ENCODE measurements at places on chromosomes 1 and 21. TPM values are rescaled to one million over a fixed set of nuclear protein-coding genes. Genes with fewer than 3 reads are reported as not detected.

DNA sequence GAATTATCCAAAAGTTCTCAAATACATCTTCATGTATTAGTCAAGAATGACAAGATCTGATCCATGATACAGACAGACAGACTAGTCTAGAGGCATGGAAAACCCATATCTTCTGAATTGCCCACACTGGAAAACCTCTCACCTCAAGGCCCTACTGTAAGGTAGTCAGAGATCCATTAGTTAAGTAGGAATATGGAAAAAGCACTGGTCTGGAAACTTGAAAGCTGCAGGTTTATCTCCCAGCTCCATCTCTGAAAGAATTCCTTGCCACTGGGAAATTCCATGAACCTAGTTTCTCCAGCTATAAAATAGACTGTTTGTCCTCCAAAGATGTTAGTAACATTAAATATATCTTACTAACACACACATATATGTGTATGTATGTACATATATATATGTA, 169.2 kb downstream of the AKT3 start:
- H3K36me3 ChIP-seq, result peaks cover 22% of the 10 kb centered on the region
- peak overlapping the region; percentile 54 for H3K27ac ChIP-seq
- H3K27me3 ChIP-seq, result peaks cover 2% of the 10 kb centered on the region
- no peak for DNase-seq
- no peak overlapping the region for H3K4me3 ChIP-seq

GRCh38 chr1:164667600-164667999, 108.6 kb downstream of the PBX1 start:
- H3K4me3 ChIP-seq, result no peak overlapping the region
- no peak for DNase-seq
- H3K27me3 ChIP-seq, result no peaks in the 10 kb centered on the region
- peaks cover 9% of the 10 kb centered on the region for H3K36me3 ChIP-seq

DNA sequence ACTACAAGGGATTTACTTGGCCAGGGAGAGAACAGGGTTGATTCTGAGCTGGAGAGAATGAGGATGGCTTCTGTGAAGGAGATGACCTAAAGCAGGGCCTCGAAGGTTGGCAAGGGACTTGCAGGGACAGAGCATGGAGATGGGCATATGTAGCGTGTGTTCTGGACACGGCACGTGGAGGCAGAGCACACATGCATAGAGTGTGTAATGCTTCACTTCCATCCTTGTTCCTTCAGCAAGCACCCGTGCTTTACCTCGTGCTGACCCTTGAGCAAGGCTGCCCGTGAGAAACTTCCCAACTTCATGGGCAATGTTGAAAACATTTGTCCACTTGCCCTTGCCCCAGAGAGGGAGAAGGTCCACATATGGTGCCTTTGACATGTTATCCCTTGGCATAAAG, 33.1 kb downstream of the NFIA start:
- DNase-seq, result no peak
- no peaks in the 10 kb centered on the region for H3K36me3 ChIP-seq
- no peak overlapping the region for H3K27ac ChIP-seq
- peaks cover 20% of the 10 kb centered on the region for H3K4me1 ChIP-seq
- no peak overlapping the region for H3K4me3 ChIP-seq

DNA sequence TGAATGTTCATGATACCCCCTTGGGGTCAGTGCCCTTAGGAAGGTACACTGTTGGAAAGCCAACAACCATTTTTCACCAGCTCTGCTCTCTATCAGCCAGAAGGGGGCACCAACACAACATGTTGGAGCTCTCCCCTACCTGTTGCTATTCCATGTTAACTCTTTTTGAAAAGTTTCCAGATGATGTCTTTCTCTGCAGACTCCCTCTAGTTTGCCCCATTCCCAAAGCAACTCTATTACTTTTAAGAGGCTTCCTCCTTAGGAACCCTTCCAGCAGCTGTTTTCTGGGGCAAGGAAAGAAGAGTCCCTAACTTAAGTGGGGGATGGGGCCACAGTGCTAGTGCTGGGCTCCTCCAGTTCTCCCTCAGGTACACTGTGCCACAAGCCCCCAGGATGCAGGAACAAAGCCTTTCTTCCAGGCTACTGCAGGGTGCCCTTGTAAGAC, 22.9 kb upstream of the NDC1 start:
- no peaks in the 10 kb centered on the region for H3K27me3 ChIP-seq
- no peak overlapping the region for H3K27ac ChIP-seq
- H3K4me1 ChIP-seq, result no peaks in the 10 kb centered on the region
- H3K36me3 ChIP-seq, result no peaks in the 10 kb centered on the region
- H3K4me3 ChIP-seq, result no peak overlapping the region
- peak; percentile 38 for DNase-seq

- no peak for DNase-seq
- H3K27me3 ChIP-seq, result peaks cover 2% of the 10 kb centered on the region
- H3K4me3 ChIP-seq, result no peak overlapping the region
- peaks cover 7% of the 10 kb centered on the region for H3K36me3 ChIP-seq
Measured at GRCh38 chr1:213291526-213291925, 240.5 kb downstream of the RPS6KC1 start.

GRCh38 chr1:9917901-9918300, 7.8 kb upstream of the CTNNBIP1 start:
- no peak overlapping the region for H3K4me3 ChIP-seq
- DNase-seq, result no peak
- H3K4me1 ChIP-seq, result peaks cover 6% of the 10 kb centered on the region
- no peak overlapping the region for H3K27ac ChIP-seq
- no peaks in the 10 kb centered on the region for H3K36me3 ChIP-seq

GRCh38 chr1:57422271-57423134, 1.4 kb downstream of the DAB1 start:
- peaks cover 33% of the 10 kb centered on the region for H3K27me3 ChIP-seq
- H3K4me3 ChIP-seq, result peak overlapping the region; percentile 86
- peaks cover 21% of the 10 kb centered on the region for H3K4me1 ChIP-seq

DNA sequence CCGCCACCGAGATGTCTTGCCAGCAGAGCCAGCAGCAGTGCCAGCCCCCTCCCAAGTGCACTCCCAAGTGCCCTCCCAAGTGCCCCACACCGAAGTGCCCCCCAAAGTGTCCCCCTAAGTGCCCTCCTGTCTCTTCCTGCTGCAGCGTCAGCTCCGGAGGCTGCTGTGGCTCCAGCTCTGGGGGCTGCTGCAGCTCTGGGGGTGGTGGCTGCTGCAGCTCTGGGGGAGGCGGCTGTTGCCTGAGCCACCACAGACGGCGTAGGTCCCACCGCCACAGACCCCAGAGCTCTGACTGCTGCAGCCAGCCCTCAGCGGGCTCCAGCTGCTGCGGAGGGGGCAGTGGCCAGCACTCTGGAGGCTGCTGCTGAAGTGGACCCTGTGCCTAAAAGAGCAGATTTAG, 1.4 kb downstream of the LCE1F start:
- no peak for DNase-seq
- H3K36me3 ChIP-seq, result no peaks in the 10 kb centered on the region
- H3K4me1 ChIP-seq, result no peaks in the 10 kb centered on the region
- H3K27ac ChIP-seq, result no peak overlapping the region

GRCh38 chr1:235947989-235948388, 81.3 kb upstream of the LYST start:
- H3K4me1 ChIP-seq, result peaks cover 52% of the 10 kb centered on the region
- H3K36me3 ChIP-seq, result peaks cover 10% of the 10 kb centered on the region
- H3K27me3 ChIP-seq, result peaks cover 1% of the 10 kb centered on the region
- no peak overlapping the region for H3K27ac ChIP-seq

- H3K4me3 ChIP-seq, result no peak overlapping the region
- no peak overlapping the region for H3K27ac ChIP-seq
- peaks cover 11% of the 10 kb centered on the region for H3K4me1 ChIP-seq
Measured at GRCh38 chr1:5891736-5892135, 100.5 kb downstream of the NPHP4 start.

DNA sequence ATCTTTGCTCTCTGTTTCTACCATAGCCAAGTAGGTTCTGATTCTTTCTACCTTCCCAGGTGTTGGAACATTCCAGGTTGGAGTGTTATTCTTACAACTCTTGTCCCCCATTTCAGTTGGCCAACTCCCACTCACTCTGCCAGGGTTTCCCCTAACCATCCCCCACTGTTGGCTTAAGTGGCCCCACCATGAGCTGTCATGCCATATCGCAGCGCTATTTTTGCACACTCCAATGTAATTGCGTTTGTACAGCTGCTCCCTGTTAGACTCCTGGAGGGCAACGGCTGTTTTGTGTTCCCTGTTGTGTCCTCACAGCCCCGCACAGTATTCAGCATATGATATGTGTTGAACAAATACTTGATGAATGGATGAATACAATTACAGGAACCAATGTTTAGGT, 117.7 kb upstream of the ETS2 start:
- no peak overlapping the region for H3K4me3 ChIP-seq
- H3K27me3 ChIP-seq, result peaks cover 42% of the 10 kb centered on the region
- no peaks in the 10 kb centered on the region for H3K4me1 ChIP-seq
- no peak for DNase-seq
- H3K27ac ChIP-seq, result no peak overlapping the region
- no peaks in the 10 kb centered on the region for H3K36me3 ChIP-seq

DNA sequence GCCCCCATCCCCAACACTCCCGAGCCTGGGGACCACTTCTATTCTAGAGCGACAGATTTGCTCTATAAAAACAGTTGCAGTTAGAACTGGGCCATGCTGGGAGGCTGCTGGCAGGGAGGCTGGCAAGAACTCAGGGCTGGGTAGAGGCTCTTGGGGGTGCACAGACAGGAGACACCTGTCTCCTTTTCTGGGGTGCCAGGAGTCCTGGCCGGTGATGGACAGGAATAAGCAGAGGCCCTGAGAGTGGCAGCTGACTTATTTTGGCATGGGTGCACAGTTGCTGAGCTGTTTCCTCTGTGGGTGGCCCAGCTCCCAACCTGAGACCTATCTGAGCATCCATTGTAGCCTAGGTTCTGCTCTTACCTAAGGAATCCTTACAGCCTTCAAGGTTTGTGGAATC, 39.2 kb upstream of the TMPRSS2 start:
- H3K27ac ChIP-seq, result no peak overlapping the region
- H3K4me3 ChIP-seq, result no peak overlapping the region
- peaks cover 26% of the 10 kb centered on the region for H3K27me3 ChIP-seq
- no peaks in the 10 kb centered on the region for H3K36me3 ChIP-seq

- H3K36me3 ChIP-seq, result peaks cover 10% of the 10 kb centered on the region
- no peak for DNase-seq
- H3K4me1 ChIP-seq, result peaks cover 7% of the 10 kb centered on the region
- H3K27ac ChIP-seq, result no peak overlapping the region
- no peaks in the 10 kb centered on the region for H3K27me3 ChIP-seq
Measured at GRCh38 chr1:169461390-169462000, 24.2 kb downstream of the SLC19A2 start.

PRR9 gene
- total RNA-seq, result not detected

NMNAT2 gene
- total RNA-seq, result 30.2 TPM

TMPRSS2 gene
- not detected for total RNA-seq

DNALI1 gene
- 2.4 TPM for total RNA-seq

Data from HFFc6 (cell line).